ENCODE measurements at places on chromosomes 5 and 9.

DNA sequence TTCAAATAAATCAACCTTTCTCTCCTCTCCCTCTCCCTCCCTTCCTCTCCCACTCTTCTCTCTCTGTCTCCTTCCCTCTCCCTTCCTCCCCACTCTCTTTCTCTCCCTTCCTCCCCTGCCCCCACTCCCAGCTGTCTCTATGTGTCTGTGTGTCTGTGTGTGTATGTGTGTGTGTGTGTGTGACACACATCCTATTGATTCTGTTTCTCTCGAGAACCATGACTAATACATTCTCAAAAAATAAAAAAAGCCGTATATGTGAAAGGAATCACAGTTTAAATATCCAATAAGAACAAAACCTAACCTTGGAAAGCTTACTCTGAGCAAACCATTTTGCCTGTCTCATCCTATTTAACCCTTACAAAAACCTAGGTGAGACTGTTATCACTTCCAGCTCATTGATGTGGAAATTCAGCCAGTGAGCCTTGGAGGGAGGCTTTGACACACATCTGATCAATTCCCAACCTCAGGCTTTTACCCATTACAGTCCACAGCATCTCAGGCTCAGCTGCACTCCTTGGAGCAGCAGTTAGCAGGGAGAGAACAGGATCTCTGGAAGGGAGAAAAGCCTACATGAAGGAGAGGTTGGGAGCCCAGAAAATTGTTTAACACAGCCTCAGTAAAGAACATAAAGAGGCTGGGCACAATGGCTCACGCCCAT lies 8.3 kb downstream of the HSD17B3 start:
- no peak for DNase-seq

GRCh38 chr5:72203251-72203845 lies 96.1 kb downstream of the MAP1B start:
- DNase-seq: no peak

- DNase-seq: no peak
Observed at GRCh38 chr9:105479846-105480245, 32.0 kb downstream of the FSD1L start.

- no peak for DNase-seq
Observed at GRCh38 chr5:14211818-14212803, 69.0 kb downstream of the TRIO start.

- peak; percentile 52 for DNase-seq
Observed at GRCh38 chr9:83304686-83305085, 233.5 kb downstream of the FRMD3 start.

- no peak for DNase-seq
Observed at GRCh38 chr9:75152416-75152815, 64.1 kb downstream of the OSTF1 start.

DNA sequence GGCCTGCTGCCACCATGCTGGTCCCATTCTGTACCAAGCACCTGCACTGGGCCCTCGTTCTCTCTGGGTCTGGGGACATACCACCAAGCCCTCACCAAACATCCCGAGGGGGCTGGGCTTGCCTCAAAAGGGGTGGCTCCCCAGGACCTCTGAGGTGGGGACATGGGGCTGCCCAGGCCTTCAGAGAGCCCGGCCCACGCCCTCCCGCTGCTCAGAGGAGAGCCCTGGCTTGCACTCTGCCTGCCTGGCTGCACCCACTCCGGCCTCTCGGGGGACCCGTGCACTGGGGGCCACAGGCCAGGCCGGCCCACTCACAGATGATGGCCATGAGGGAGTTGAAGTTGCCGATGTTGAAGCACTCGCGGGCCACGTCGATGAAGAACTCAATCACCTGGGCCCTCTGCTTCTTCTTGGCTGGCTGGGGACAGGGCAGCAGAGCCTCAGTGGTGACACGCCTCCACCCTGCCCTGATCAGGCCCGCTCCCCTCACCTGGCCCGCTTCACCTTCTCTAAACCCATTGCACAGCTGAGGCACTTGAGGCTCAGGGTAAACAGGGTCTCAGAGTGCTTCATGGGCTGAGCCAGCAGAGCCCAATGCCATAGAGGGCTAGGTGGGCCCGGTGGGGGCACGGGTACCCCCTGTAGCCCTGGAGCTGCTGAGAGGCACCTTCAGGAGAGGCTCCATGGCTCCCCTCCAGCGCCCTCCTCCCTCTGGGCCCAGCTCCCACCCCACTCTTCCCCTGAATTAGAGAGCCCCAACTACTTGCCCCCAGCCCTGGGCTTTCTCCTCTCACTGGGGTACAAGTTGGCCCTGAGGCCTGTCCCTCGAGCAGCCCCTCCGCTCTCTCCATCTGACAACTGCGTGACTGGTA lies 47.7 kb upstream of the RNF130 start:
- DNase-seq: no peak

- DNase-seq: no peak
Observed at GRCh38 chr9:71638627-71639026, 129.7 kb downstream of the CEMIP2 start.

DNA sequence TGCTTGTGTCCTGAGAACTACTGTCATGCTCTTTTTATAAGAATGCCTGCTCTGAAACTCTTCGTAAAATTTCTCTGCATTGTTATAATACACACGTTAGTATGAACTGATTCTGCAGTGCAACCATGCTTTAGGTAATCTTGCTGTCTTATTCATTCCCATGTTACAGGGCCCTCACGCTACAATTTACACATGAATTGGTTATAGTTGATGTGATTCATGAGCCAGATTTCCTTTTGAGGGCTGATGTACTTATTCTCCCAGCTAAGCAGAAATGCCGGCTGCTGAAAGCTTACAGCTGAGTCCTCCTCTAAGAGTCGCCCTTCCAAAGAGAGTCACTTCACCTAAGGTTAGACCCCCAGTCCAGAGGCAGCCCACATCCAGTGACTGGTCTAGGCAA lies 233.5 kb upstream of the PCSK5 start:
- no peak for DNase-seq

- DNase-seq: peak; percentile 52
Observed at GRCh38 chr5:8756498-8757084, 789.3 kb downstream of the SEMA5A start.

GRCh38 chr9:123174887-123175518 lies 93.4 kb downstream of the STRBP start:
- DNase-seq: no peak

GRCh38 chr9:79670269-79670961 lies 98.7 kb downstream of the TLE4 start:
- no peak for DNase-seq

Data from hepatocyte (in vitro differentiated cells).